Regular cardiac myocyte (primary cell): ENCODE measurements at places on chromosomes 11 and 22. TPM values are rescaled to one million over a fixed set of nuclear protein-coding genes. Genes with fewer than 3 reads are reported as not detected.

Gene TLCD5
- 7.5 and 11.6 TPM in 2 replicates for total RNA-seq

Gene MAJIN
- not detected in 2 replicates for total RNA-seq

Gene TSSK2
- total RNA-seq = not detected in 2 replicates

Gene SNU13
- total RNA-seq = 69.9 and 127 TPM in 2 replicates

Gene OR4D5
- total RNA-seq = not detected in 2 replicates

Gene BEST1
- 0.96 and 9.9 TPM in 2 replicates for total RNA-seq

Gene ACTN3
- under 0.01 and 0.28 TPM in 2 replicates for total RNA-seq

Gene DNAJB7
- total RNA-seq = not detected in 2 replicates

Gene SLC22A6
- not detected in 2 replicates for total RNA-seq

Gene OTOG
- not detected in 2 replicates for total RNA-seq

Gene RBFOX2
- 121 and 168 TPM in 2 replicates for total RNA-seq

Gene GLB1L3
- not detected in 2 replicates for total RNA-seq

Gene IL17REL
- total RNA-seq = not detected in 2 replicates

Gene MRGPRE
- total RNA-seq = not detected in 2 replicates

Gene CARNS1
- total RNA-seq = 0.19 and 0.28 TPM in 2 replicates

Gene RTN4RL2
- total RNA-seq = not detected in 2 replicates

Gene CAPRIN1
- total RNA-seq = 151 and 263 TPM in 2 replicates

Gene CECR2
- 0.96 and 1.1 TPM in 2 replicates for total RNA-seq

Gene ACCS
- 1.9 and 7.9 TPM in 2 replicates for total RNA-seq

Gene MPPED1
- not detected in 2 replicates for total RNA-seq

Gene PARVG
- under 0.01 TPM in 2 replicates for total RNA-seq

Gene GRAP2
- under 0.01 TPM in 1 of 2 replicates, not detected in the other for total RNA-seq

Gene ALKBH8
- total RNA-seq = 7.3 and 14.2 TPM in 2 replicates

Gene OR52H1
- total RNA-seq = 0.19 and 0.56 TPM in 2 replicates

Gene KCNA4
- under 0.01 TPM in 1 of 2 replicates, not detected in the other for total RNA-seq

Gene KCNC1
- not detected in 2 replicates for total RNA-seq

Gene OR4A5
- not detected in 2 replicates for total RNA-seq

Gene LGR4
- total RNA-seq = 27.6 and 44.0 TPM in 2 replicates

Gene OR52N4
- not detected in 2 replicates for total RNA-seq

Gene MS4A12
- total RNA-seq = not detected in 2 replicates

Gene KCNE3
- 0.58 and 3.4 TPM in 2 replicates for total RNA-seq

Gene TREH
- not detected in 2 replicates for total RNA-seq

Gene OR10D3
- total RNA-seq = not detected in 2 replicates

Gene ENTHD1
- under 0.01 TPM in 1 of 2 replicates, not detected in the other for total RNA-seq

Gene FLRT1
- total RNA-seq = not detected in 2 replicates

Gene MYOD1
- not detected in 2 replicates for total RNA-seq

Gene MRGPRX2
- not detected in 2 replicates for total RNA-seq

Gene VSIG2
- not detected in 2 replicates for total RNA-seq

Gene DDI1
- total RNA-seq = not detected in 2 replicates

Gene RIMBP3C
- total RNA-seq = 0.38 and 0.56 TPM in 2 replicates

Gene TMEM135
- total RNA-seq = 13.0 and 17.8 TPM in 2 replicates

Gene CHRNA10
- total RNA-seq = 0.56 and 0.96 TPM in 2 replicates

Gene CCDC117
- total RNA-seq = 17.8 and 20.7 TPM in 2 replicates

Gene APOBEC3G
- total RNA-seq = 10.9 and 16.6 TPM in 2 replicates
